Stimulated activated CD4-positive, alpha-beta T cell treated with anti-CD3 and anti-CD28 coated beads, Interleukin-1b, Interleukin-23, amount 100 ng/mL, for 1 hour (primary cell): ENCODE measurements at places on chromosomes 1 and 21.

DNA sequence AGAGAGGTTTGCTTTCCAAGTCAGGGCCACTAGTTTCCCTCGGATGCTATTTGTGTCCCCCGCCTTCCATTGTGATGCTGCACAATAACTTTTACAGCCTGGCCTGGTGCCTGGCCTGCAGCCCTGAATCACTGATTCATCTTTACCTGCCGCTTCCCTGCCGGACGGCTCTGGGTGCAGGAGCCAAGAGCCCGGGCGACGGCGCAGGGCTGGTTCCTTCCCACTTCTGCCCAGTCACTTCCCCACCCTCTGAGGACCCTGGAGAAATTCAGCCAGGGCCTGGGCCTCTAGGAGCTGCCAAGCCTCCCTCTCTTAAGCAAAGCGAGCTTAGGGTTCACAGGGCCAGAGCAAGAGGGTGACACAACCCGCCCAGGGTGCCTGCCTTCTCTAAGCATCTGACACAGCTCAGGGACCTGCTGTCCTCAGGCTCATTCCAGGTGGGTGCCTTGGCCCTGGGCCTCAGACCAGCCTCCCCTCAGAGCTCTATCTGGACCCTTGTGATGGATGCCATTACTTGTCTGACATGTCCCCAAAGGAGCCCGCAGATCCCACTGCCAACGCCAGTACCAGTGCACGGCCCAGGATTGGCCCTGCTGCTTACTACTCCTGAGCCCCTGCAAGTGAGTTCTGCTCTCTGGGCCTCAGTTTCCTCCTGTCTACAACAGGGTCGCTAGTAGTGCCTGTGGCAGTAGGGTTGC lies 381.0 kb upstream of the VAMP3 start:
- no peak for DNase-seq

- DNase-seq = no peak
Measured at GRCh38 chr1:92940541-92940940, 20.7 kb downstream of the DIPK1A start.

GRCh38 chr1:84090447-84091245 lies 53.4 kb upstream of the PRKACB start:
- no peak for DNase-seq

GRCh38 chr21:14602382-14602958 lies 56.4 kb upstream of the SAMSN1 start:
- no peak for DNase-seq

GRCh38 chr1:32890516-32891240 lies 4.4 kb downstream of the HPCA start:
- DNase-seq = no peak

DNA sequence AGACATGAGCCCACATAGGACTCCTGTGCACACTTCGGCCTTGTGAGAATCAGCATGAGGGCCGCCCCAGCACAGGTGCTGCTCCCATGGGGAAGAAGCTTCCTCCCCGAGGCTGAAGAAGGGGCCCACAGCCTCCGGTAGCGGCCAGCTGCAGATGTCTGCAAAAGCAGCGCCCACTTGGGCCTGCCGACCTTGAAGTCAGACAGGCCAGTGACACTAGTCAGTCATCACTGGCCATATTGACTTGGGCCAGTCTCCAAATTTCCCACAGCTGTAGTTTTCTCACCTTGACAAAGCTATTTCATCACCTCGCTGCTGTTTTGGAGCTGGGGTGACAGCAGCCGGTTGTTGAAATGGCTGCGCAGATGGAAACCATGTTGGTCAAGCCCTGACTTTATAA lies 83.0 kb downstream of the RIPK4 start:
- no peak for DNase-seq

- no peak for DNase-seq
Measured at GRCh38 chr1:186875896-186876835, 47.4 kb downstream of the PLA2G4A start.

- DNase-seq = no peak
Measured at GRCh38 chr1:104760017-104760416, 1010.3 kb downstream of the AMY1C start.
